RPMI7951 (cell line): ENCODE measurements at places on chromosomes 3 and 15. TPM values are rescaled to one million over a fixed set of nuclear protein-coding genes. Genes with fewer than 3 reads are reported as not detected.
A peak's percentile ranks its signal among the peaks of the same experiment; 100 is the strongest.

GRCh38 chr15:39232512-39232911, 348.4 kb upstream of the THBS1 start:
- peak; percentile 99 for DNase-seq

DNA sequence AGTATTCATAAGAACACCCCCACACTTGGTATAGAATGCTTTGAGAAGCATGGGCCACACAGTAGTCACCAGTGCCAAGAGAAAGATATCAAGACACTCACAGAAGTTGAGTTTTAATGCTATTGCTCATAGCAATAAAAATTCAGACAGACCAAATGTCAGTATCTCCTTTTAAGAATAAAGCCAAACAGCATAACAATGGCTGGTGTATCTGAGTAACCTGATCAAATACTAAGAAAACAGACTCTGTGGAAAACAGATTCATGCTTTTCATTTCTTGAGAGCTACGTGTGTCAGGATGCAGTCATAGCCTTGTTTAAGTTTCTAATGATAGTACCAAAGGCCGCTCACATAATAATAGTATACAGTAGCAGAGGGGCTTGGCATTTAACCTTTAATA, 778.5 kb downstream of the MECOM start:
- no peak for DNase-seq

DNA sequence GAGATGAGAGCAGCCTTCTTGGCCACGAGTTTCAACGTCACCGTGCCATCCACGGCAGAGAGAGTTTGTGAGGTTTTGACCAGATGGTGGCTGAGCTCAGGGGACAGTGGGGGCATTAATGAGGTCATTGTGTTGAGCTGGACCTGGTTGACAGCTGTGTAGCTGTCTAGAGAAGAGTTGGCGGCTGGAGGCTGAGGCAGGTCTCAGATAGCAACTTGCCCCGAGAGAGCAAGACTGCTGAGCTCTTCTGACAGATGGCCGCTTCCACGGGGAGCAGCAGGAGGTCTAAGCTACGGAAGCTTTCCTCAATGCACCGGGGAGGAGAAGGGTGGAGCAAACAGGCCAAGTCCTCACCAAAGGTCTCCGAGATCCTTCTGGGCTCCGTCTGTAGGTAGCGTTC, 44.8 kb upstream of the EIF5A2 start:
- DNase-seq, result no peak

DNA sequence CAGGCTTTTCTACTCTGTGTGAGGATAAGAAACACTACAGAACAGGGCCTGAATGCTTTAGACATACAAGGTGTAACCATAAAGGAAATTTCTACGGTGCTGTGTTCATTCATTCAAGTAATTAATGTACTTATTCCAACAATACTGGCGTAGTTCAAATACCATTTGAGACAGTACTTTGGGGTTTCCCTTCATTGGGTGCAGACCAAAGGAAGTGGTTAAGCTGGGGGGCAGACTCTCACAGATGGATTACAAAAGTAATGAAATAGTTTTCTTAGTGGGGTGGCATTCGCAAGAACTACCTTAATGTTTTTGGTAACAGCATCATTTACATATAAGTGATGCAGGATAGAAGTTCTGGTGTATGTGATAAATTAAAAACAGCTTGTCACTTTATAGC, 65.9 kb downstream of the BTD start:
- DNase-seq, result no peak

DNA sequence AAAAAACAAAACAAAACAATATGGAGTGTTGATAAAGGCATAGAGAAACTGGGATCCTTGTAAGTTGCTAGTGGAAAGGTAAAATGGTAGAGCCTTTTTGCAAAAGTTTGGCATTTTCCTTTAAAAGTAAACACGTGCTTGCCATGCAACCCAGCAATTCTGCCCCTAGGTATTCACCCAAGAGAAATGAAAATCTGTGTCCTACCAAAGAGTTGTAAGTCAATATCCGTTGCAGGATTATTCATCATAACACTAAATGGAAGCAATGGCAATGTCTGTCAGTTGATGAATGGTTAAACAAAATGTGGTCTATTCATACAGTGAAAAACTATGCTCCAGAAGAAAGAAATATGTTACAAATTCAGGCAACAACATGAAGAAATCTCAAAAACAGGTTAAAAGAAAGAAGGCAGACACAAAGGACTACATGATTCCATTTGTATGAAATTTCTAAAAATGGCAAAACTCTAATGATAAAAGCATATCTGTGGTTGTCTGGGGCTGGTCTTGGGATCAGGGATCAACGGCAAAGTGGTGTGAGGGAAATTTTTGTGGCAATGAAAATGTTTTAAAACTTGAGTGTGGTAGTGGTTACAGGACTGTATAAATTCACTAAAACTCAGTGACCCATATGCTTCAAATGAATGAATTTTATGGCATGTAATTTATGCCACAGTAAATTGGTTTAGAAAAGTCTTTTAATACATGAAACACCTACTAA, 229.6 kb downstream of the OPA1 start:
- DNase-seq, result peak; percentile 79

GRCh38 chr3:40470701-40471100, 6.2 kb upstream of the ZNF619 start:
- DNase-seq, result no peak

DNA sequence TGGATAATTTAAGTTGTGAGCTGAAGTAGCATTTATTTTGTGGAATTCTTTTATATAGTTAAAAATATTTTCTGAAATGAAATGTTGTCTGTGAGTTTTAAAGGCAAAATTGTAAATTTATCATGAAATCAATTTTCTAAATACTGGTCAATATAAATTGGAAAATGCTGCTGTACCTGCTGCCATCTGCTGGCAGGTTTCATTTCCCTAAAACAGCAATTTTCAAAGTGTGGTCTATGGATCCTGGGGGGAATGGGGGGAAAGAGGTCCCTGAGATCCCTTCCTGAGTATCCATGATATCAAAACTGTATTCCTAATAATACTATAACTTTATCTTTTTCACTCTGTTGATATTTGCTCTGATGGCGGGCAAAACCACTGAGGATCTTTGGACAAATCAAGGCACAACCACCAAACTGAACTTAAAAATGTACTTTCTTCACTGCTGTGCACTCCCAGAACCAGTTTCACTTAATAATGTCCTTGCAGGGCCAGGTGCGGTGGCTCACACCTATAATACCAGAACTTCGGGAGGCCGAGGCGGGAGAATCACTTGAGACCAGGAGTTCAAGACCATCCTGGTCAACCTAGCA, 17.2 kb upstream of the CCR4 start:
- DNase-seq, result peak; percentile 11

GRCh38 chr3:13085081-13085845, 12.0 kb upstream of the IQSEC1 start:
- no peak for DNase-seq

DNA sequence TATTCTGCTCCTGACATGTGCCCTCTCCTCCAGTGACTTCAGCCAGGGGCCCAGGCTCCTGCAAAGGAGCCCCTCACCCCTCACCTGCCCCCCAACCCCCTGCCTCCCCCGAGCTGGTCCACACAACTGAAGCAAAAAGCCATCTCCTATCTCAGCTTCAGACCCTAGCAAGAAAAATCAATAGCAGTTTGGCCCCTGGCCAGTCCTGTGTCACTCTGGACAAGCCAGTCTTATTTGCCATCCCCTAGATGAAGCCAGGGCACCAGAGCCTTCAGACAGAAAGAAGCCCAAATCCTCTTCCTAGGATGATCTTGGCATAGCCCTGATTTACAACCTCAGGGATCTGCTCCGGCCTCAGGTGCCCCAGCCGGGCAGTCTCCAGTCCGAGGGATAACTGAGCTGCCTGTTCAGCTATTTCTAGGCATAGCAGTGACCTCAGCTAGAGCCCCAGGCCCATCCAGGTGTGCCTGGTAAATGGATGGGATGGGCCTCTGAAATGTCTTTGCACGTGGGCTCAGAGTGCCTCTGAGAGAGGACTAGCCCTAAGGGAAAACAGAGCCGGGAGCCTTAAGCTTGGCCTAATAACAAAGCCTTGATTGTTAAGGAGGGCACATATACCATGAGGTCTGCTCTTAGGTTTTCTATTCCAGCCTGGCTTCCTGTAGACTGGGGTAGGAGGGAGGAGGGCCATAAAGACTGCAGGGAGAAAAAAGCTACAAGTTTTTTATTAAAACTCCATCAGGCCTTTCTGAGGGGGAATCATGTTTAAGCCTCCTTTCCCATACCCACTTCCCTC, 242.0 kb downstream of the SHQ1 start:
- DNase-seq, result no peak

DNA sequence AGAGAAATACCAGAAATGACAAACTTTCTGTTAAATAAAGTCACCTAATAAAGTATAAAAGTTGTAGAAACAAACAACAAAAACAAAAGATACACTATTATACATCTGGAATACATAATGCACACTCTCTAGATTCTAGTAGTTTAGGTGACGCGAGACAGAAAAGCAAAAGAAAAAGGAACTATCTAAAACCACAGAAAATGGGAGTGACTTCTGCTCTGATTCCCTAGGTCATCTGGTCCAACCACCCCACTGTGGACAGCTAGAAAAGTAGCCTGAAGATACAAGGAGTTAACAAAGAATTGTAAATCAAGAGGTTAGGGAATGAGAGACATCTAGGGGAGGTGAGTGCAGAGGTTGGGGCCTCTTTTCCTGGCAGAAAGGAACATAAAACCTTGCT, 39.1 kb downstream of the DHX36 start:
- DNase-seq, result no peak

GRCh38 chr15:30063835-30064546, 18.8 kb upstream of the GOLGA8J start:
- DNase-seq, result no peak

EFHB gene
- total RNA-seq, result 1.1 and 1.6 TPM in 2 replicates

THAP10 gene
- 8.4 and 9.0 TPM in 2 replicates for total RNA-seq

ARPC4 gene
- total RNA-seq, result 254 and 426 TPM in 2 replicates

MEIS2 gene
- total RNA-seq, result 21.5 and 28.6 TPM in 2 replicates
